ENCODE measurements at places on chromosomes 6 and 20.

DNA sequence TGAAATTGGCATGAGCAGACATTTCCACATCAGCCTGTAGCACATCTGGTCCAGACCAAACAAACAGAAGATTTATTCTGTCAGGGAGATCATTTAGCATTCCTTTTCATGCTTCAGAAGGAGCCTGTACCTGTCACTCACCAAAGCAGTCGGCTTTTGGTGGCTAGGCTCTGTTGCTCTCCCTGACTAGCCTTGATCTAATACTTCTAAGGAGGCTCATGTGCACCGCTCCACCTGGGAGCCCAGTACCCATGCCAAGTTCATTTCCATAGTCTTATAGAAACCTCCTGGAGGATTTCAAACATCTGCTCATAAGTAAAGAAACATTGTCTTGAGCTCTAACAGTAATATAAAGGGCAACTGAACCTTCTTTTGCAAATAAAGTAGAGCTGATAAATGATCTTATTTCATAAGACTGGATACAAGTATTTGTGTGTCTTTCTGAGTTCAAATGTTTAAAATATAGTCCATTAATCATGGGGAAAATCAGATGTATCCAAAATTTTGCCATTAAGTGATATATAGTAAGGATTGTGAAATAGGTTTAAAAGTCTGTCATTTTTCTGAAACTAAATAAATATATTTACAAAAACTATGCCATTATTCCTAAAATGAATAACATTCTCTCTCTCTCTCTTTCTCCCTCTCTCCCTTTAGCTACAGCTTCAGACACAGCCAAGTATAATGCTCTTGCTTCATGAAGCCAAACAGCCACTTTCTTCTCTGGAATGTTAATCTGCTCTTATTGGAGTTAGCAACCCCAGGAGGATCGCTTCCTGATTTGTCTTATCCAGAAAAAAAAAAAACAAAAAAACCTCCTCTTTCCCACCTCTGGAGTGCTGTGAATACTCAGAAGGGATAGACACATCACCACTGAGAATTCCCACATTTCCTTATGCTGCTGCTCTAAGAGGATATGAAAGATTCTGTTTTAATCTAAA lies 192.7 kb upstream of the TFAP2D start:
- DNase-seq: no peak

- peak; percentile 71 for DNase-seq
Observed at GRCh38 chr6:44304282-44305199, 8.6 kb downstream of the AARS2 start.

DNA sequence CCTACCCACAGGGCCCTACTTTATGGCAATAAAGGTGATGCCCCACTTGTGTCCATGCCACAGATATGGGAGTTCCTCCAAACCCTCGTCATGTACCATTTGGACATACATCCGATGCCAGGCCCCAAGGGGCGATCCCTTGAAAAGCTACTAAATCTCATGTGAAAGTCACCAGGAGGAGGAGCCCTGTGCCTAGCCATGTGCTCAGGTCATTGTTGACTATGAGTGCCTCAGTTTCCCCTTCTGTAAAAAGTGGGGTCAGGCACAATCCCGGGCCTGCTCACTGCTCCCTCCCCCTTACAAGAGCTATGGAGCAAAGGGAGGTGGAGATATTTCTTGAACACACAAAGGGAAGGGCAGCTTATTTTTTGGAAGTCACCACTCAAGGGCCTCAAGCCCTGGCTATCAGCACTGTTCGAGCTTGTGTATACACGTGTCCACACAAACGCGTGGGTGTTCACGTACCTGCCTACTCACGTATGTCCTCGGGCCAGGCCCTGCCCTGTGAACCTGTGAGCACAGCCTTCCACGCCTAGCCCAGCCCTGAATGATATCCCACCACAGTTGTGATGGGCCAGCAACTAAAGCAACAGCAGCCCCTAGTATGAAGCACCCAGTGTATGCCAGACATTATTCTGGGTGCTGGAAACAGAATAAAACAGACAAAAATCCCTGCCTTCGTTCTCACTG lies 1.9 kb downstream of the ACTL10 start:
- no peak for DNase-seq

GRCh38 chr6:78598966-78599365 lies 268.4 kb upstream of the IRAK1BP1 start:
- no peak for DNase-seq

DNA sequence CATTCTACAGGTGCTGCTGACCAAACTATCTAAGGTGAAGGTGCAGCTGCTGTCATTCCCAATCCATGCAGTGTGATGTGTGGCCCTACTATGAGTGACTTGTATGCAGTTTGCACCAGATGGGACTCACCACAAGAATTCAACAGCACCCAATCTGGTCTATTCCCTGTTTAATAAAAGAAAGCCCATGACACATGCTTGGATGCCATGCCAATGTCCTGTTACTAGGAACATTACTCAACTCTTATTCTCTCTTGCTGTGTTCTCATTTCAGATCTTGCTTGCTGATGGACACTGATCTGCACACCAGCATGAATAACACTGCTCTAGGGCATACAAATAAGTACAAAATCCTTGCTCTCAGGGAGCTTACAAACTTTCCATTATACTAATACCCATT lies 221.6 kb upstream of the CDYL start:
- DNase-seq: no peak

GRCh38 chr6:151494235-151494935 lies 568 bp downstream of the CCDC170 start:
- peak; percentile 28 for DNase-seq

GRCh38 chr6:89528866-89529265 lies 95.9 kb downstream of the ANKRD6 start:
- no peak for DNase-seq

DNA sequence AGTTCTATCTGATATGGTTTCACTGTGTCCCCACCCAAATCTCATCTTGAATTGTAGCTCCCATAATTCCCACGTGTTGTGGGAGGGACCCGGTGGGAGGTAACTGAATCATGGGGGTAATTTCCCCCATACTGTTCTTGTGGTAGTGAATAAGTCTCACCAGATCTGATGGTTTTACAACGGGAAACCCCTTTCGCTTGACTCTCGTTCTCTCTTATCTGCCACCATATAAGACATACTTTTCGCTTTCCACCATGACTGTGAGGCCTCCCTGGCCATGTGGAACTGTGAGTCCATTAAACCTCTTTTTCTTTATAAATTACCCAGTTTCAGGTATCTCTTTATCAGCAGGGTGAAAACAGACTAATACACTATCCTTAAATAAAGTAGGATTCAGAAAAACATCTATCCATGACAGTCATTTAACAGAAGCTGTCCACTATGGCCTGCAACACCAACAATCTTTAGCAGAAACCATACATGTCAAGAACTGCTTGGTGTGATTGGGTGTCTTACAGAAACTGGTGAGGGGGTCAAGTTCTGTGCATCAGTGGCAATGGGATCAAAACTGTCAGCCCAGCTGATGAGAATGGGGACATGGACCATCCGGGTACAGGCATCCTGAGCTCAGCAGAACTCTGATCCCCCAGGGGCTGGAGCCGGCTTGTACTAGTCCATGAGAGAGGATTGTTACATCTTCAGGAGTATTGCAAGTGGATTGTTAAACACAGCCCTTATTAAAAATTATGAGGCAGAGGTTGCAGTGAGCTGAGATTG lies 59.2 kb downstream of the SCML4 start:
- no peak for DNase-seq

- no peak for DNase-seq
Observed at GRCh38 chr6:167847936-167848335, 21.2 kb downstream of the AFDN start.

GRCh38 chr6:37059344-37060194 lies 54.1 kb downstream of the FGD2 start:
- DNase-seq: peak; percentile 85

- DNase-seq: no peak
Observed at GRCh38 chr20:3801846-3802245, 5.7 kb downstream of the CDC25B start.

DNA sequence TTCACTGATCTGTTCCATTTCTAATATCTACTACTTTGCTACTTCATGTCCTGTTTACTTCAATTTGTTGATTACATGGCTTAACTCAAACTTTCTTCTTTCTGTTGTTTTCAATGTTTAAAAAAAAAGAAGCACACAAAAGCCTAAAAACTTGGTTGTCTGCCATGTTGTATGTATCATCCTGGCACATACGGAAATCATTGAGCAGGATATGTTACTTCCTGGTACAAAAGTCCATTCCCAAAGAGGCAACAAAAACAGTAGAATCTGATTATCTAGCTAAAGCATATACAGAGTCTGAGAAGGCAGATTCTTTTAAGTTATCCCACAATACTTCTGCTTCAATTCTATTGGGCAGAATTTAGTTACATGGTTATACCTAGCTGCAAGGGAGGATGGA lies 14.5 kb upstream of the COL12A1 start:
- DNase-seq: no peak

DNA sequence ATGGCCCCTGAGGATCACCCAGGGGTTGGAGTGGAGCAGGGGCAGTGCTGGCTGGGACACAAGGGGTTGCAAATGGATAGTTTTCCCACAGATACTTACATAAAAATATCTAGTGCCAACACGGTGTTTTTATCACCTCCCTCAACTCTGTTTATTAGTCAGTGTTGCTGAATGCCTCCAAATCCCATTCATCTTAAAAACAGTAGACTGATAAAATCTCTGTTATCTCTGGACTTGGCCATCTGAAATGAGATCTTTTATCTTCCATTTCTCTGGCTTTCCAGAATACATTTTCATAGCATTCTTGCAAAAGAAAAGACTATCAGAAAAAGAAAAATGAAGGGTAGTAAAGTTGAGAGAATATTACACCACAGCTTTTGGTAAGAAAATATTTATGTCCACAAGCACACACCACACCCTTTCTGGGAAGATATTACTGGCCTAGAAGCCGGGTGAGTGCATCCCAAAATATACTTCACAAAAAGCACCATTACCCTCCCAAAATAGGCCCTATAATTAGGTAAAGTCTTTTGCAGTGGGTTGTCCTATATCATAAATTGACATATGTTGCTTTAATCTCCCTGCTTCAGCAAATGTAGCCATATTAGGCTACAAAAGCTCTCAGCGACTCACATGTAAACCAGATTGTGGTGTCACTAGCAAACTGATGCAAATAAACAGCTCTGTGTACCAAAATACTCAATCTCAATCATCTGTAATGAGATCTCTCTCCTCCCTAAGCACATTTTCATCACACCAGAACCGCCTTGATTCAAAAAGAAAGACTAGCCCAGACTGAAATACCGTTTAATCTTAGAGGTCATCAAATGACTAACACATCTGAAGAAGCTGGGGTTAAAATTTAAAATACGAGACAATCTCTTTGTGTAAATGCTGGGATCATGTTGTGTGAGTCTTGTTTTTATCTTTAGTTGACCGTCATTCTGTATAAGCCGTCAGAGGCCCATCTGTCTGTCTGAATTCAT lies 96.7 kb downstream of the FYN start:
- no peak for DNase-seq

- DNase-seq: no peak
Observed at GRCh38 chr6:154960854-154961530, 34.1 kb upstream of the TIAM2 start.

DNA sequence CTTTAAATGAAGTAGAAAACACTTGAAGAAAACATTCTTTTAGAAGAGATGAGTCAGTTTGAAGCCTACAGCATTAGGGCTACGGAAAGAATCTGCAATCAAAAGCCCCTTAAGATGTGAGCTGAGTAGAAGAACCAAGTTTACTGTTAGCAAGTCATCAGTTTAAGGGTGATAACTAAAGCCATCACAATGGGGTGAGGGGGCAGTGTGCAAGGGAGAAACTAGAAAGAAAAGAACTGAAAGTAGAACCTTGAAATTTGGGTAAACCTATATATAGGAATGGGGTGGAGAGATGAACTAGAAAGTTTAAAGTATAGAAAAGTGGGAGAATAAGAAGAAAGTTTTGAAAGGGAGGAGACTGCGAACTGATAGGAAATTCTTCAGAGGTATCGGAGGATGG lies 212.9 kb downstream of the COL19A1 start:
- no peak for DNase-seq

DNA sequence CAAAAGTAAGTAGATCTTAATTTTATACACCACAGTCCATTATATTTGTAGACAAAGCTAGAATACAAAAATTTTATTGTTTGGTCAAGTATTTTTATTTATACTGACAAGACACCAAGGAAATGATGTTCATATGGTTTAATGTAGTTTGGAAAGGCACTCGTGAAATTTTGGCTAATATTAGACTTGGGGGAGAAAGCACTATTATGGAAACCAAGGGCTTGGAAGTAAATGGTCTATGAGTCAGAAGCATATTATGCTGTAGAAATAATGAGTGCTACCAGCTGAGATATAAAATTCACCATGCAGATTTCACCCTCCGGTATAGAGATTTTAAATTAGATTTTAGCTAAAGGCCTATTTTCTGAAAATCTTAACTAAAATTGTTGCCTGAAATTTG lies 233.6 kb downstream of the KCNQ5 start:
- no peak for DNase-seq

- DNase-seq: no peak
Observed at GRCh38 chr6:10425975-10426780, 11.3 kb upstream of the TFAP2A start.

GRCh38 chr6:150840185-150840584 lies 25.3 kb upstream of the MTHFD1L start:
- no peak for DNase-seq

GRCh38 chr20:59665656-59666555 lies 61.6 kb downstream of the PHACTR3 start:
- DNase-seq: no peak

GRCh38 chr6:158517038-158517437 lies 42.9 kb upstream of the TMEM181 start:
- DNase-seq: no peak

GRCh38 chr20:51804754-51805153 lies 2.4 kb upstream of the SALL4 start:
- no peak for DNase-seq

DNA sequence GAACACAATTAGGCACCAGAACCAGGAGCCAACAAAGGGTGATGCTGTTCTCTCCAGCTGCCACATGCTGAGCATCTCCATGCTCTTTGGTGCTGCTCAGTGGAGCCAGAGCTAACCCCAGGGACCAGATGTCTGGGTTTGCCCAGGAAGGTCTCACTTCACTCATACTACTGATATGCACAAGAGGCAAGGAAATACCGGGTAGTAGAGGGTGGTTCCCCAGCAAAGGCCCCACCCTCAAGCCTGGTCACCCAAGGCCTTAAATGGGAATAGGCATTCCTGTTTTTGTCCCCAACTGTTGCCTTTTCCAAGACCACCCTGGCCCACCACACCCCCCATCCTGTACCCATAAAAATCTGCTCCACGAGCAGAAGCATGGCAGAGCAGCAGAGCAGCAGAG lies 204.5 kb upstream of the TAB2 start:
- DNase-seq: no peak

DNA sequence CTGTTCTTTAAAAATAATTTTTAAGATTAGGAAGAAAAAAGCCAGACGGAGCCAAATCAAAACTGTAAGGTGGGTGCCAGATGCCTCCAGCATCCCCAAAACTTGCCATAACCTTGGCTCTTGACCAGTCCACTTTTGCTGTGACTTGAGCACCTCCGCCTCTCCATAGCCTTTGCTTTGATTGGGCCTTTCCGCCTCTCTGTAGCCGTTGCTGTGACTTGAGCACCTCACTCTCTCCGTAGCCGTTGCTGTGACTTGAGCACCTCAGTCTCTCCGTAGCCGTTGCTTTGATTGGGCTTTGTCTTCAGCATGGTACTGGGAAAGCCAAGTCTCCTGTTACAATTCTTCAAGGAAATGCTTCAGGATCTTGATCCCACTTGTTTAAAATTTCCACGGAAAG lies 73.0 kb downstream of the YTHDF1 start:
- DNase-seq: no peak

GRCh38 chr6:116011520-116011919 lies 49.2 kb downstream of the FRK start:
- DNase-seq: no peak

Data from hematopoietic multipotent progenitor cell treated with erythropoietin and hydrocortisone succinate and interleukin-3 and kit ligand, for 6 days (in vitro differentiated cells).